ENCODE measurements at places on chromosomes 3 and 15.

- no peak for DNase-seq
These were observed 79.3 kb upstream of the POLG start for GRCh38 chr15:89413877-89414276.

DNA sequence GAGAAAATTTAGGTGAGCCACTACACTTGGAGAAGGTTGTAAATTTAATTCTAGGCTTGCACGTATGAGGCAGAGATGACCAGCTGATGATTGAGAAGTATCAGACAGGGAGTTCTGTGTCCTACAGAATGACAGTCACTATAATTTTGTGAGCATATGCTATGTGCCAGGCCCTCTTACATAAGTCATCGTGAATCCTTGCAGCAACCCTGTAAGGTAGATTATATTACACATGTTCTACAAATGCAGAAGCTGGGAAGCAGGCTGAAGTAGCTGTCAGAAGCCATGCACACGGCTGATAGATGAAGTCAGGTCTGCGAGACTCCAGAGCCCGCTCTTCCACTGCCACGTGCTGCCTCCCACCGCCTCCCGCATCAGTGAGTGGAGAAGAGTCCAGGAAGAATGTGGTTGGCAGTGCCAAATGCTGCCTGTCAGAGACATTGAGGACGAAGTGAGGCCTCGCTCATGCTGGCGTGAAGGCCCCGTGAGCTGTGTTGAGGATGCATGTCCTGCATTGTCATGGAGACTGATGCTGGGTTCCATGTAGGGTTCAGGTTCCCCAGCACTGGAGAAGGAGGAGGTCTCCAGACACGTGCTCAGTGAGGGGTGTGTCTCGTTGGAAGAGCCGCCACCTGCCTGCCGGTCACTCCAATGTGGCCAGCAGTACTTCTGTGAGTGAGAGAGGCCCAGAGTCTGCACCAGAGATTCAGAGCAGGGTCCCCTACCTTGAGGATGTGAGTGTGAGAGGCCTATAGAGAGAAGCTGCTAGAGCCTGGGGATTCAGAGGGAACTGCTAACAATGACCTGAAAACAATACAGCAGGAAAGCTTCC, 123.3 kb upstream of the PLXNA1 start:
- DNase-seq = no peak

GRCh38 chr3:26358405-26358804, 264.2 kb upstream of the LRRC3B start:
- DNase-seq = no peak

GRCh38 chr3:31449318-31449717, 83.4 kb upstream of the STT3B start:
- DNase-seq = no peak

GRCh38 chr3:178504128-178504527, 32.1 kb upstream of the KCNMB2 start:
- no peak for DNase-seq

- no peak for DNase-seq
These were observed 298.9 kb upstream of the NR2F2 start for GRCh38 chr15:96031426-96032110.

DNA sequence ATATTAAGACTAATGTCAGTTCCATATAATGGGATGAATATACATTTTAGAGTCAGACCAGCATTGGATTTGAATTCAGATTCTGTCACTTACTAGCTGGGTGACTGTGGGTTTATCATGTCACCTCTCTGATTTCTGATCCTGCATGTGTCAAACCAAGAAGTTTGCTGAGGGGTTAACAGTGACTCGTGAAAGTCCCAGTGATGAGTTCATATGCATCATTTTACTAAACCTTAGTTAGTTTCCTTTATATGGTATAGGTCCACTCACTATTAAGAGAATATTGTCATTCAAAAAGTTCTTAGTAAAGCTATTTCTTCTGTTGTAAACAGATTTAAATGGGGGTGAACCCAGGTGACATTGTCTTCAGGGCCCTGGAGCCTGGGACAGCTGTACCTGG, 102.3 kb downstream of the ZNF621 start:
- no peak for DNase-seq

GRCh38 chr15:26083896-26084295, 220.8 kb upstream of the ATP10A start:
- DNase-seq = no peak

DNA sequence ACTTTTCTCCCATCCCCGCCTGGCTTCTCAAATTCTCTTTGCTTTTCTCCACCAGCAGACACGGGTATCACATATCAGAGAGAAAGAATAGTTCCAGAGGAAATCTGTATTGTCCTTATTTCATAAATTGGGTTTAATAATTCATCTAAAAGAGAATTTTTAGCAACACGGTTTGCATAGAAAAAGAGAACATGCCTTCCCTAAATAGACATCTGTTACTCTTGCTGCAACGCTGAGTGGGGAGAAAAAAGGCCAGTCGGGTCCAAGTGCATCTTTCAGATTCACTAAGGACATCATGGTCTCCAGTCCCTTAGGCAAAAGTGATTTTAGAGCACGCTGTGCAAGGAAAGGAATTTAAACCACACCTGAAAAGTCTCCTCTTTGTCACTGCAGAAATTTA, 201.3 kb downstream of the ABHD5 start:
- DNase-seq = no peak

- DNase-seq = no peak
These were observed 11.9 kb downstream of the UBL7 start for GRCh38 chr15:74449095-74449494.

GRCh38 chr15:45399381-45400212, 21.3 kb upstream of the GATM start:
- peak; percentile 55 for DNase-seq

GRCh38 chr15:90025489-90026033, 24.4 kb downstream of the ZNF710 start:
- DNase-seq = no peak

DNA sequence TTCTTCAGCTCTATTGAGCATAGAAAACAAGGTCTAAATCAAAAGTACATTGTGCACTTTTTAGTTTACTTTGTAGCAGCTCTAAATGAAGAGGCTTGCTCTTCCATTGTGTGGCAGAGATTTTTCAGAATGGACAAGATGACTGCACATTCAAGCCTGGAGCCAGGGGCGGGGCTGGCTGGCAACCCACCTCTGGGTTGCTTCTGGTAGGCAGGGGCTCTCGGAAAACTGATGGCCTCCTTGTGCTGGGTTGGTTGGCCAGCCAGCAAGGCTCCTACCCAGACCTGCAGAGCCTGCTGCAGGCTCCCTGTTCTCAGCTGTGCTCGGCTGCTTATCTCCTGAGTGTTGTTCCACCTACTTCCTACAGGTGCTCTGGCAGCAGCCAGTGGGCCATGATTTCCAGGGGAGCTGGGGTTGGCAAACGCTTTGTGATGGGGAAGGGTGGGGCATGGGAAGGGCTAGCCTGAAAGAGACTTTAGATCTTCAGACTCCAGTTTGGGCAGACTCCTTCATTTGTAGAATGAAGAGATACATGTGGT, 8.8 kb downstream of the BSN start:
- no peak for DNase-seq

GRCh38 chr3:136835813-136836510, 17.0 kb downstream of the SLC35G2 start:
- DNase-seq = no peak

- no peak for DNase-seq
These were observed 6.1 kb upstream of the CDCP1 start for GRCh38 chr3:45152307-45152706.

- DNase-seq = no peak
These were observed 239.5 kb downstream of the ZPLD1 start for GRCh38 chr3:102674284-102674683.

DNA sequence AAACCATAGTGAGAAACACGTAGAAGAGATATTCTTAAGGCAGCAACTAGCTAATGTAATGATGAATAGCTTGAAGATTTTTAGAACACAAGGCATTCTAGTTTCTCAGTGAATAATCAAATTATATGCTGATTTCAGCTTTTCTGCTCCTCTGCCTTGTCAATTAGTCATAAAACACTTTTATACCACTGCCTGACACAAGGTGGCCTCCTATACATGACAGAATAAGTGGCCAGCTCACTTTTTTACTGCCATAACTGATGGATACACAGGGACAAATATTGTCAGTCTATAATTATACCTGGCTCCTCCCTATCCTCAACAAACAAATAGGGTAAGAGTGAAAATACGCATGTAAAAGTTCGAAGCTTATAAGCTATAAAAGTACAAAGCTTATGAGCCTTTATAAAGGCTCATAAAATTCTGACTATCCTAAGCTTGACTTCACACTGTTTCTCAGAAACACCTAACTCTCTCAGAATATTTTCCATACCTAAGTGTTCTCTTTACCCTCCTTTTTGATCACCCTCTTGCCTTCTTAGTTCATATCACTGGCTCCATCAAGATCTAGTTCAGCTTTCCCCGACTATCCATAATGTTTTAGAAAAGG, 81.6 kb downstream of the HERC1 start:
- peak; percentile 84 for DNase-seq

All from KBM-7 (cell line).